ENCODE measurements at places on chromosomes 7 and 10.

- no peak for DNase-seq
These were observed 125.0 kb upstream of the GJD4 start for GRCh38 chr10:35480142-35480541.

- DNase-seq, result no peak
These were observed 144.5 kb upstream of the YAE1 start for GRCh38 chr7:39421661-39422060.

DNA sequence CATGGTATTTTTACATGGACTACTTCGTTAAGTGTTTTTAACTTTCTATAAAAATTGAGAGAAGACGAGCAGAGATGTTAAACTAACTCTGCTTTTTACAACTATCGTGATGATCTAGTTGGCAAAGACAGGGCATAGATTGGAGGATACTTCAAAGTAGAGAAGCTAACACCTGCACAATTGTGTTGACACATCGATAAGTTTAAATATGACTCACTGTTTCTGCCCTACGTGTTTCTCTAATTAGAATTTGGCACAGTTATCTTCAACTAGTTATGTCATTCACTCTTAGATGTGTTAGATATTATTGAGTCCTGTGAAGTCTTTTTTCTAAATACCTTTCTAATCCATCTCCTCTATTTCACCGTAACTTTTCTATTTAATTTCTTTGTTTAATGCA is 68.5 kb upstream of the FERD3L start:
- DNase-seq, result no peak

GRCh38 chr7:47830015-47830414 is 118.3 kb downstream of the PKD1L1 start:
- no peak for DNase-seq

DNA sequence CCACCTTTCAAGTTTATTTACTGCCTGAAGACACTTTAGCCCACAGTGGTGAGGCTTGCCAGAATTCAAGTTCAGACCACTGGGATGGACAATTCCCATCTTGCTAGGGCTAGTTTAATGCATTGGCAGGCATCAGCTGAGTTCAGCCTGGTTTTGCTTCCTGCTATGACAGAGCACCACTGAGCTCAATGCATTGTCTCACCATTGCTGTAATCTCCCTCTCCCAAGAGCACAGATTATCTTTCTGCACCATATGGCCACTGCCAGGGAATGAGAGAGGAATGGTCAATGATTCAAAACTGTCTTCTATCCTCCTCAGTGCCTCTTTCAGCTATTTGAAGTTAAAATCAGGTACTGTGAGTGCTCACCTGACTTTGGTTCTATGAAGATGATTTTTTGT is 160.8 kb downstream of the XPNPEP1 start:
- no peak for DNase-seq

- no peak for DNase-seq
These were observed 582.4 kb upstream of the FOXK1 start for GRCh38 chr7:4099651-4100050.

GRCh38 chr10:35887685-35888084 is 245.6 kb upstream of the FZD8 start:
- no peak for DNase-seq

DNA sequence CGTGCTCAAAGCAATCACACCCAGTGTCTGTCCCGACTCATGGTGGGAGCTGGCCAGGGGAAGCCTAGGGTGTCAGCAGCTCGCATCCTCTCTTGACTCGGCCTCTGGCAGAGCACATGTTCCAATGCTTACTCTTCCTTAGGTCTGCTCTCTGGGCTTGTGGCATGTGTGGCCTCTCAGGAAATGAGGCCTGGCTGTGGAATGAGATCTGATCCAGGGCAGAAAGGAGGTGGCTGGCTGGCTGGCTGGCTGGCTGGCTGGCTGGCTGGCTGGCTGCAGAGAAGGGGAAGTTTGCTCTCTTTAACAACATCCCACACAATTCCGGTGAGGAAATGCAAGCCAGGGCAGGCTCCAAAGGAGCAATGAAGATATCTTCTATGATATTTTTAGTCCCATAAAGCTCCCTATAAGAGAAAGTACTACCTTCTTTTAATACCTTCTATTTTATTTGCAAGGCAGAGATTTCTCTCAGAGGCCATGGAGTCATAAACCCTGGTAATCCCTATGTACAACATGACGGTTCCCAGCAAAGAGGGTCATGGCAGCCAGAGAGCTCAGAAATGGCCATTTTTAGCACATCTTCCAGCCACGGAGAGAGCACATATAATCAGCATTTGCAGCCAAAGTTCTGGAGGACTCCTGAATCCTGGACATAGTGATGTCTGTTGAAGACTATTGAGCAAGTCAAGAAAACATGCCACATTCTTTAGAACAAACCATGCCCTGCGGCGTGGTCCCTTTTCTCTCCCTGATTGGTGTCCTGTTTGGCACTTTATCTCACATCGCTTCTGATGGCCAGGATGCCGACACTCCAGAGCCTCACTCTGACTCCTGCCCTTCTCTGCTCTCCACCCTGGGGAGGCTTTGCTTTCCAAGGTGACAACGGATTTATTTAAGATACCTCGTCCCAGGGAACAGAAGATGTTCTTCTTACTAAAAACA is 153.7 kb downstream of the FANK1 start:
- no peak for DNase-seq

DNA sequence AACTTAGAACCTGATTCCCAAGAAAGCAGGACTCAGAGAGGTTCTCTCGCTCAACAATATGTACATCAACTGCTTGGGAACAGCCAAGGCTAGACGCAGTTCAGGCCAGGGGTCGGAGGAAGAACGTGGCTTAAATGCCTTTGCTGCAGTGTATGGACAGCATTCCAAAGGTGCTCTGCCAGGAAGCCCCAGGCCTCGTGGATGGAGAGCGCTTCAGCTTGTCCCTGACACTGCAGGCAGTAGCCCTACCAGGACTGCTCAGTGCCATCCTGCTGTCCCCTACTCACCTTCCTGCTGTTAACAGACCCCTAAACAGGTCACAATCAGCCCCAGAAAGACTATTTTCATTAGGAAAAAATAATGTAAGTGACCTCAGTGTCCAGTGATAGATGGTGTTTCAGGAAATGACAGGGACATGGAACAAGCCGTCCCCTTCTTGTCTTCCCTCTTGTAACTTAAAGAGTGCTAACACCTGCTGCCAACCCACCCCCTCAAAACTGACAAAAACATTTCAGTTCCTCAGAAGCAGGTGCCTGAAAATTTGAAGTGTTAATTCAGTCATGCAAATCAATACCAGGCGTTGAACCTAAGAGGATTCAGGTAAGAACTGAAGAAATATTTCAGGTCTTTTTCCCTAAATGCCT is 16.5 kb downstream of the CREB3L2 start:
- no peak for DNase-seq

- no peak for DNase-seq
These were observed 9.9 kb downstream of the EPDR1 start for GRCh38 chr7:37930226-37930948.

Measured in head of caudate nucleus (tissue), 42 donors.